Activated CD4-positive, alpha-beta T cell treated with anti-CD3 and anti-CD28 coated beads for 1 hour (primary cell): ENCODE measurements at places on chromosomes 4 and X.

- no peak for DNase-seq
Measured at GRCh38 chr4:143554728-143555597, 41.5 kb downstream of the SMARCA5 start.

GRCh38 chr4:94676970-94677369 is 80.8 kb upstream of the BMPR1B start:
- no peak for DNase-seq

GRCh38 chrX:2921193-2921592 is 7.9 kb downstream of the ARSD start:
- no peak for DNase-seq

- no peak for DNase-seq
Measured at GRCh38 chrX:148495176-148495575, 5.2 kb upstream of the AFF2 start.
